ENCODE measurements at places on chromosomes 7 and 10.

DNA sequence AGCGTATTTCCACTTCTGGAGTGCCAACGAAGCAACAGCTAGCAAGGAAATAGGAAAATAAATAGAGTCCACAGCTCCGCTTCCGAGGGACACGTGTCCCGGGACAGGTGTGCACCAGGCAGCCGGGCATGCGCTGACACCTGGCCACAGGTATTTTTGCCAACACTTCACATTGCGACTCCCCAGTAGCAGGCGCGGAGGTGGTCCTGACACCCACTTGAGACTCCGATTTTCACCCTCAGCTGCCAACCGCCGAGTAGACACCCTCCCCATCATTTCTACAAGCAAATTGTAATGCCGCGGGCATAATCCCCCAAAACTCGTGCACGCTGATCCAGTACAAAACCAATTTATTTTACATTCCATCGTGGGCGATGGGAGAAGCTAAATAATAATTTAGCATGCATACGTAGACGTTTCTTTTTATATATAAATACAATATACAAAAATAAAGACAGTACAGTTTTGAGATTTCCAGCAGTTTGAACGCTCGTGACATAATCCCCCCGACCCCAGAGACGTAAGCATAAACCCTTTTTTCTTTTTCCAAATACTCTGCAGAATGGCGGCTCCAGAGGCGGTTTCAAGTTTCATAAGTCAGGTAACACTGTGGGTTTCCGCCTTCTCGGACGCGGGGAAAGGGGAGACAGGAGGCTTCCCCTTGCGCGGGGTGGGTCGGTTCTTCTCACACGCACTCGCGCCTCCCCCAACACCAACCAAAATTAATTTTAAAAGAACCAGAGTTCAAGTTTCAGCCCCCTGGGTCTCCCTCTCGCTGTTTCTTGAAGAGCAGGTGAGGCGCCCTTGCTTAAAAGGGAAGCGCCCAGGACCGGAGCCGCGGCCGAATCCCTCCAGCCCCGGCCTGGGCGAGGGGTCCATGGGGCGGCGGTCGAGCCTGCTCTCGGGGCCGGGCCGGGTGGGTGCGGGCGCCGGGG, 5.7 kb downstream of the MNX1 start:
- DNase-seq: no peak

DNA sequence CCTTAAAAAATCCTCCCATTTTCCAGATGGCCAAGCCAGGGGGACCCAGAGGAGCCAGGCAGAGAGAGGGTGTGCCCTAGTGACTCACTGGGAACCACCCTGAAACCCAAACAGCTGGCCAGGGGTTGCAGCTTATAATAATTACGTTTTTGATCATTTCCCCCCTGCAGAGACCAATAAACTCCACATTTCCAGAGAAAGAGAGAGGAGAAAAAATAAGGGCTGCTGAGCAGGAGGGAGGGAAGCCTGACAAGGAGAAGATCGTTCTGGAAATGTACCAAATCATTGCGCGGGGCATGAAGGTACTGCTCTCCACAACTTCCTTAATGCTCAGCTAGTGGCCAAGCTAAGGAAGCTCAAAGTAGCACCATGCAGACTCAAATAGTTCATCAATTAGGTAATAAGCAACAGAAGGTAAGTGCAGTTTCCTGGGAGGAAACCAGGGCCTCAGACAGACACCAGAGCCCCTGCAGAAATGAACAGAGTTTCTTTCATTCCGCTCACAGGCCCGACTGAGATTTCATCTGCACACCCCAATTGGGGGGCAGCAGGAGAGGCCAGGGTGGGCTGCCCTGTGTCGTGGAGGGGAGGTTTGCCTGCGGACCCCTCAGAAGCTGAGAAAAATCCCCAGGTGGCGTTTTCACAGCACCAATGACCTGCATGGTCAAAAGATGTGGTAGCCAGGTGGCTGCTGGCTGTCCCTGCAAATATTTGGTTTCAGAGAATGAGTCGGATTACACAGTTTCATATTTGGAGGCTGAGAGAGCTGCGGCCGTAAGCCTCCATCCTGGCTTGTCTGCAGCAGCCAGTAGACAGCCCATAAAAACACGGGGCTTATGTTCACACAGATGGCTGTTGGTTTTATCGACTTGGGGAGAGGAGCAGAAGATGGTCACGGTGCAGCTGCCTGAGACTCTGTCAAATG, 153.2 kb upstream of the LYZL2 start:
- DNase-seq: no peak

GRCh38 chr7:130994378-130995115, 260.5 kb upstream of the KLF14 start:
- no peak for DNase-seq

GRCh38 chr10:78959217-78959923, 109.4 kb upstream of the ZMIZ1 start:
- no peak for DNase-seq

DNA sequence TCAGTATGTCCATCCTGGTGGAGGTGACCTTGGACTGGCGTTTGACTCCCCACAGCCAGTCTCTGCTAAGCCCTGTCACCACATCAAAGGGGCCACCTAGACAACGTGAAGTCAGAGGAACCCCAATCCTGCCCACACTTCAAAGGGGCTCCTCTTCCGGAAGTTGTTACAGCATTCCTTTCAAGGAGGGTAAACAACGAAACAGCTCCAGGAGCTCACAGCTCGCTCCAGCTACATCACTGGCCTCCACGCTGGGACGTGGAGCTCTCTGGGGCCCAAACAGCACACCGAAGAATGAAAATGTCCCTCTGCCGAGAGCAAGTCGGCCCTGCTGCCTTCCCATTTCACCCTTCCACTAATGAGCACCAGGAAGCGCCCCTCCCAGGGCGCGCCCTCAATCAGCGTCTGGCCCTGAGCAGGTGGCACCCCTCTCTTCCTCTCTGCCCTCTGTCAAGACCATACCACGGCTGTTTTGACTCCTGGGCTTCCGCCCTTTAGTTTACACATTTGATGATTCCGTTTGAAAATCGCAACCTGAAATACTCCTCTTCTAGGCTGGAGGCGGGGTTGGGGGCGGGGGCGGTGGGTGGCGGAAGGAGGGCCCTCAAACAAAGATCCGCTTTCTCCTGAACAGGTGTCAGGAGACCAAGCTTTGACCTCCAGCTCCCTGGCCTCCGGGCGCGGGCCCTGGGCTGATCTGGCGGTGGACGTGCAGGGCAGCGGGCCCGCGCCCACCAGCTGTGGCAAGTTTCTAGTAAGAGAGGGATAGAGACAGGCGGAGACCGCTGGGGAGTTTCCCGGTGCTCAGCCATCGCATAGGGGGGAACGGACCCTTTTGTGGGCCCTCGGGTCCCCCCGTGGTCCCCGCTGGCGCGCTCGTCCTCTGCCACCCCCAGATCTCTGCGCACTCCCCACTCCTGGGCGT, 53.1 kb upstream of the KDM7A start:
- peak; percentile 16 for DNase-seq

- no peak for DNase-seq
Observed at GRCh38 chr7:137992550-137993394, 9.1 kb downstream of the CREB3L2 start.

GRCh38 chr10:74987339-74988053, 124.0 kb upstream of the SAMD8 start:
- DNase-seq: no peak

DNA sequence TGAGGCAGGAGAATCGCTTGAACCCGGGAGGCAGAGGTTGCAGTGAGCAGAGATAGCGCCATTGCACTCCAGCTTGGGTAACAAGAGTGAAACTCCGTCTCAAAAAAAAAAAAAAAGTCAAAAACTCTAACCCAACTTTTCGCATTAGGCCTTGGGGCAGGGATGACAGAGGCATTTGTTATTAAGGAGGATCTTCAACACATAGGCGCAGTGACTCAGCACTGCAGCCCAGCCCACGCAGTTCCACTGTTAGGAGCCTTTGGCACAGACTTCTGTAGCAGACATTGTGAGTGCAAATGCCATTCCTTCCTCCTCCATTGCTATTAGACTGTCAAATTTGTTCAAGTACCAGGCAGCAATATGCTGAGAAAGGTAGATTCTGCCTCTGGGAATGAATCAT, 43.1 kb upstream of the KLHL7 start:
- no peak for DNase-seq

DNA sequence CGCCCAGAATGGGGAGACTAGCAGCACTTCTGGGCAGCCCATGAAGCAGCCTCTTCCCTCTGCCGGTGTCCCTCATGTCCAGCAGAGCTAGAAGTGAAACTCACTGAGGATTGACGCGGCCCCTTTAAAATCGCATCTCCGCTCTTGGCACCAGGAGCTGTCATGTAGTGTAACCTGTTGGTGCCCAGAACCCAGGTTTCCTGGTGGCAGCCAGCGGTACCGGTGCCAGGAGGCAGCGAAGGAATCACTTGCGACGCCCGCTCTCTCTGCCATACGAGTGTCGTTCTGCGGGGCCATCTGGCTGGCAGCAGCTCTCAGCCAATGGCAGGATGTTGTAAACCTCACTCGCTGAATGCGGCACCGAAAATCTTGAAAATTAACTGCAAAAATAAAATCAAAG, 82.7 kb downstream of the CUX1 start:
- no peak for DNase-seq

GRCh38 chr10:77673515-77674140, 36.0 kb upstream of the KCNMA1 start:
- no peak for DNase-seq
